ENCODE measurements at places on chromosomes 3 and 15.

DNA sequence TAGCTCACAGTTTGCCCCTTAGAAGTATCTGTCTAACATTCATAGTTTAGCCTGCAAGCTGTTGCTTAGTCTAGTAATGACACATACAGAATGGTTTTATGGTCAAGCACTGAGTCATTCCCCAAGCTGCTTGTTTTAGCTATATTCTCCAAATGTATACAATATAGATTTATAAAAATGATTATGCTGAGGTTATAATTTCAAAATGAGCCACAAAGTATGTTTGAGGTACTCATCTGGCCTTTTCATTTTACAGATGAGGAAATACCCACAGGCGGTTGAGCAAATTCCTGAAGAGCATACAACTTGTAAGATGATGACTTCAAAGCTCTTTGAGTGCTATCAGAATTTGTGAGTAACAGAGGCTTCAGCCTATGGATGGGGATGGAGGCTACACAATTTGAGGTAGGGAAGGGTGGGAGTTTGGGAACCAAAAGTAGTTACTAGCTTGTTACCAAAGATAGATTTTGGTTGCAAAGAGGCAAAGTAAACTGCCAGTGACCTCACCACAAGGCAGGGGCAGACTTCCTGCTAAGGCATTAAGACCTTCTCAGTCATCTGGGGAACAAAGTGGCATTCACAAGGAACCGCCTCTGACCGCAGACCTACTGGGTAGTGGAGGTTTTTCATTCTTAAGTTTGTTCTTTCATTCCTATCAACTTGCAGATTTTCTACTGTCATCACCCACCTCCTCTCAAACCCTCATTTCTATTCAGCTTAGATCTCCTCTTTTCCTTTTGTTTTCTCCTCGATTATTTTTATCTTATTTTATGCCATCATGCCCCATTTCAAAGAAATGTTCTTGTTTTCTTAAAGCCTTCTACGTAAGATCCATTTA, 257.2 kb upstream of the NECTIN3 start:
- DNase-seq = no peak

DNA sequence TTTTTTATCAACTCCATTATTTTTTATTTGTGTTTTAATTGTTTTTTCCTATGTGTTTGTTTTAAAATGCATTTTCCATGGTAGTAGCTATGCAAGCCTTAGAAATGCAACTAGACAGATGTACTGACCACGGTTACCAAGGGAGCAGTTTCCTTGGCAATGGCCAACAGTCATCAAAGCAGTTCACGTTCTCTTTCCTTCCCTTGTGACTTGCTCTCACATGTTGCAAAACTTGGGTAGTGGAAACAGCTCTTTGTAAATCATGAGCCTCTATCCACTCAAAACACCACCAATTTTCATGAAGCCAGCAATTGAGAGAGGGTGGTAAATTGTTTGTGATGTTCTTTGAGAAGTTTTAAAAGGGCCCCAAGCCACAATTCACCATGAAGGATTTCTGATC, 499.4 kb upstream of the MDFIC2 start:
- no peak for DNase-seq

DNA sequence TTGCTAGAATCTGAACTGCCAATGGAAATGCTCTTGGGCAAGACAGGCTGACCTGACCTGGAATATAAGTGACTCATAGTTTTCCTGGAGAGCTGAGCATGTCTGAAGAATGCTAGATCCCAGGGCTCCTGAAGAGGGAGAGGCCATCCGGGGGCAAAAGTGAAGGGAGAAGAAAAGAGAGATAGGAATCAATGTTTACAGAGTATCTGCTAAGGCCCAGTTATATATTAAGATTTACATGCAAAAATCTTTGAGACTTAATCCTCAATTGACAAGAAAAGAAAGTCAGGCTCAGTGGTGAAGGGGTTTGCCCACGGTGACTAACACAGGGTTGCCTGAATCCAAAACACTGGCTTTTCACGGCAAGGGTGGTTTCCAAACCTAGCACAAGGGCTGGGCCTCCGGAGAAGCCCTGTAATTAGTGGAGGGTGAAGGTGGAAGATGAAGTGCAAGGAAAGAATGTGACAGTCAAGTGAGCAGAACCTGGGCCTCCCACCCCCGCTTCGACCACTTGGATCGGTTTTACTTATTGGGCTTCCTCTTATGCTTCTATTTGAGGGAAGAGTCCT, 91.7 kb upstream of the FGF12 start:
- no peak for DNase-seq

- no peak for DNase-seq
Measured at GRCh38 chr3:136547293-136547692, 204.9 kb downstream of the STAG1 start.

- DNase-seq = no peak
Measured at GRCh38 chr15:89813381-89814111, 1.1 kb downstream of the ANPEP start.
